Bone marrow (tissue), 2 donors: ENCODE measurements at places on chromosomes 4 and X.

DNA sequence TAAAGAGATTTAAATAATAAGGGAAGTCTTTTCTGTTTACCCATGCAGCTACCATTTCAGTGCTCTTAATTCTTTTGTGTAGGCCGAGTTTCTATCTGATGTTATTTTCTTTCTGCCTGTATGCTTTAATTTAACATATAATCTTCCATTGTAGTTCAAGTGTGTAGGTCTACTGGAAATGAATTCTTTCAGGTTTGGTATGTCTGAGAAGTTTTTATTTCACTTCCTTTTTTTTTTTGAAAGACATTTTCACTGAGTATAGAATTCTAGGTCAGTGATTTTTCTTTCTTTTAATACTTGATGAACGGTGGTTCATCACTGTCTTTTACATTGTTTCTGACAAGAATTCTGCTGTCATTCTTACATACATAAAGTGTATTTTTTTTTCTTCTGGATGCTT, 42.1 kb downstream of the VAMP7 start:
- no peak for DNase-seq

GRCh38 chr4:182391111-182391684, 148.0 kb downstream of the TENM3 start:
- no peak for DNase-seq

DNA sequence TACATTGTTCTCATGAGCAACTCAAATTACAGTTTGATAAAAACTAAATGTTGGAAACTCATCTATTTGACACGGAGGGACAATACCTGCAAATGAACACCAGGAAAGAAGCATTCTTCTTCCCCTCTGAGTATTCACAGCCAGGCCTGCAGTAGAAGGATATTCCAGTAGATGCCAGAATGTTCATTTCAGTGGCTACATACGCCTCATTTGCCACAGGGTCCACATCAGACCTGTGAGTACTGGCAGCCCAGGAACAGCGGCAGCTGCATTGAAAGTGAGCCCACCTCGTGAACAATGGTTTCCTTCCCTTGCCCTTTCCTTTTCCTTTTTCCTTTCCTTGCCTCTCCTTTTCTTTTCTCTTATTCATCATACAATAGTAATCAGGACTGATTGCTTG, 81.1 kb upstream of the NEIL3 start:
- no peak for DNase-seq

GRCh38 chrX:3046253-3047240, 5.3 kb downstream of the ARSF start:
- no peak for DNase-seq

GRCh38 chrX:43349363-43349762, 306.7 kb upstream of the MAOA start:
- DNase-seq = no peak

DNA sequence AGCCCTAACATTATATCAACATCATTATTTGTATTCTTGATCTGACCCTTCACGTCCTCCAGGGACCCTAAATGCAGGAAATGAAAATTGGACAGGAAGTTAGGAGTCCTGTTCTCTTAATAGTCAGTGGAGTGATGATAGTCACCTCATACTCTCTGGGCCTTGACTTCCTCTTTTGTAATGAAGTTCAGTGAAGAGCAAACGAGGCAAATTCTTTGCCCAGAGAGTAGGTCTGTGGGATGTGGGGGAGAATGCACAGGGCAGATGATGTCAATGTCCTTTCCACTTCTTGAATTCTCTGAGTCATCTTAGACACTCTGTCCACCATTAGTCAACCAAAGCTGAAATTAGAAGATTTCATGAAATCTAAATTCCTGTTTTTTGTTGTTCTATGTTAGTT, 17.1 kb upstream of the GPRIN3 start:
- DNase-seq = no peak

DNA sequence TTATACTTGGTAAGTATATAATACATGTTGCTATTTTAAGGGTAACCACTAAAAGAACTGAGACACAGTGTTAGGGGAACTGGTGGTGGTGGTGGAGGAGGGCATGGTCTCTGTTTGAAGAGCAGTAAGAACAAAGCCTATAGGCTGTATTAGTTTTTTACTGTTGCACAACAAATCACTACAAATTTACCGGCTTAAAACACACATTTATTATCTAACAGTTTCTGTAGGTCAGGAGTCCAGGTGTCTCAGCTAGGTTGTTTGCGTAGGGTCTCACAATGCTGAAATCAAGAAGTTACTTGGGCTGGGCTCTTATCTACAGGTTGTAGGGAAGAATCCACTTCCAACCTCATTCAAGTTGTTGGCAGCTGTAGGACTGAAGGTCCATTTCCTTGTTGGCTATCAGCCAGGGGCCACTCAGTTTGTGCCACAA, 52.6 kb downstream of the CASK start:
- no peak for DNase-seq

DNA sequence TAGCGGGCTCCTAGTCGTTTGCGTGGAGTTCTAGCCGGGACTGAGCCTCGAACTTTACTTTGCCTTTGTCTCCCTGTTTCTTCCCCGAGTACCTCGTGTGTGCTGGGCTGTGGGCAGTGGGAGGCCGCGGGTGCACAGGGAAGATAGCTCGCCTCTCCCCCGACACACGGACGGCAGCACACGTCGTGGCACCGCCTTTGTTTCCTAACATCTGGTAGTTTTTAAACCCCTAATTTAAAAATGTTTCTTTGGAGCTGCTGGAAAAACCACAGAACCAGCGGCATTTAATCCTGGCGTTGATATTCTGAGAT, 866 bp downstream of the RBM46 start:
- DNase-seq = no peak

DNA sequence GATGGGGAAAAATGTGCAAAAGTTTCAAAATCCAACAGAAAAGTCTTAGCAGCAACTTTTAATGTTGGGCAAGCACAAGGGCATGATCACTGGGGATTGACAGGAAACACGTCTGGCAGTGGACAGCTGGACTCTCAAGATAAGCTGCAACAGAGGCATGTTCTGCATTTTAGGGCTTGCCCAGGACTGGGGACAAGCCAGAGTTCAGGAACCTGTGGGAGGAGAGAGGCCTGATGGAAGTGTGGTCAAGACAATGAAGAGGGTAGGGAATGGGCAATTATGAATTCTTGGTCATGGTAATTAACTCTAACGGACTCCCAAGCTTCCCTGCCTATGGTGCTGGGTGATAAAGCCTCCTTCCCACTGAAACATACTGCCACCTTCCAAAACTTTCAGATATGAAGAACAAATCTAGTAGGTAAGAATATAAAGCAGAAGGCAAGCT, 48.4 kb downstream of the ANXA3 start:
- no peak for DNase-seq

GRCh38 chr4:77618383-77619241, 13.0 kb downstream of the CXCL13 start:
- peak; percentile 9 for DNase-seq

DNA sequence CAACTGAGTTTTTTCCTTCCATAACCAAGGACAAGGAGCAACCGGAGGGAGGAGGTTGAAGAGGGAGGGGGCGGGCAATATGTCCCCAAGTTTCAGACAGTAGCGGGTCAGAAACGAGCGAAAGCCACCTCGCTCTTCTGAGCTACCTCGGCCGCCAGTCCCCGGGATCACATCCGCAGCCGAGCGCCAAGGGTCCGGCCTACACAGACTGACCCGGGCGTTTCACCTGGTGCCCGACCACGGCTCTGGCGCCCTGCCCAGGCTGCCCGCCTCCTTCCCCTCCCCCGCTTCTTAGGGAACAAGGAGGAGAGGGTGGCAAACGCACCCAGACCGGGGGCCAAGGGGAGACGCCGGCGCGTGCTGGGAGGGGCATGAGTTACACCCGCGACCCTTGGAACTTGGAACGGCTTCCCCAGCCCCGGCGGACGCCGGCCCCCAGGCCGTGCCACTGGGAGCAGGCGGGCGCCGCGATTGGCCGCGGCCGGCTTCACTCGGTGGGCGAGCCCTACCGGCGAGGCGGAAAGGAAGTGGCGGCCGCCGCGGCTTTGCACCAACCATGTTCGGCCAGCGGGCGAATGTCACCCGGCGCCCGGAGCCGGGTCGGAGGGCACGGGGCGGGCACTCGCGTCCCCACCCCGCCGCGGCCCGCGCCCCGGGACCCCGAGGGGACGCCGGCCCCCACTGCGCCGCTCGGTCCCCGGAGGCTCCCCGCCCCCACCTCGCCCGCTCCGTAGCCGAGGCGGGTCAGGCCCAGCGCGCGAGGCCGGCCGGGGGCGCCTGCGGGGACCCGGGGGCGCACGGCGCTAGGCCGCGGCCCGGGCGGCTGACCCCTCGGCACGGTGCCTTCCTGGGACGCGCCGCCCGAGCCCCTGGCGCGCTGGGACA, 1.5 kb downstream of the IRF2 start:
- no peak for DNase-seq

DNA sequence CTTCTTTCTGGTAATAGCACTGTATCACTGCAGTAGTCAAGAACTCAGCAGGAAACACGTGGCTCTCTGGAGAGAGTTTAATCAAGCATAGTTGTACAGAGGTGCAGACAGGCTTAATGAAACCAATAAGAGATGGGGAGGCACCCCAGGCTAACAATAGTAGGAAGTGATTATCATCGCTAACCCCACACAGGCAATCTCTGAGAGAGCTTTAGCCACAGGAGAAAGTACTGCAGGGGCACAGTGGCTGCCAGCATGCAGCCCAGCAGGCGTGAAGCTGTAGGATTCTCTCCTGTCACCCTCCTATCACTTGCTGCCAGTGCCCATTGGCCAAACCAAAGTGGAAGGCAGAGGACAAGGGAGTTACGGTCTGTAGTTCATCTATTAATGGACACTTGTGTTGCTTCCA, 450.0 kb upstream of the RASGEF1B start:
- DNase-seq = no peak

DNA sequence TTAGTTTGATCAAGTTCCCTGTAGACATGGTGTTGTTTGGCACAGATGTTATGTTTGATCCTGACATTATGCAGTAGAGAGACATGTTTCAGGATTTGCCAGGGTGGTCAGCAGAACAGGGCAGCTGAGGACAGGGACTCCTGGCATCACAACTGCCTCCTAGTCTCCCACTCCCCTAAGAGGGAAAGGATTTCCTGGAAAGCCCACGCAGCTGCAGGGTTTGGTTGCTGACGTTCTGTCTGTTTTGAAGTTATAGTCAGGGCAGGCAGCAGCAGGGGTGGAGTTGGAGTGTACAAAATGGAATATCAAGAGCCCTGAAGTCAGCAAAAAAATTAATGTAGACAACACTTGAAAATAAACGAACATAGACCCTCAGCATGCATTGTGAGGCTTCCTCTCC, 125.4 kb downstream of the CPE start:
- DNase-seq = no peak

DNA sequence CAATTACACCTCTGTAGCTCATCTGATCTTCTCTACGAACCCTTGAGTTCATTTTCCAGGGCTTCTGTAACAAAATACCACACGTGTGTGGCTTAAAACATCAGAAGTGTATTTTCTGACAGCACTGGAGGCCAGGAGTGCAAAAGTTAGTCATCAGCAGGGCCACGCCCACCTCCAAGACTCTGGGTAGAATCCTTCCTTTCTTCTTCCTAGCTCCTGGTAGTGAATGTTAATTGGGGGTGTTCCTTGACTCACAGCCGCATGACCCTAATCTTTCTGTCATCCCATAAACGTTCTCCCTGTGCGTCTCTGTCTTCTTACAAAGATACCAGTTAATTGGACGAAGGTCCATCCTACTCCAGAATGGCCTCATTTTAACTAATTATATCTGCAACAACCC, 115.0 kb downstream of the TRIML1 start:
- DNase-seq = no peak

DNA sequence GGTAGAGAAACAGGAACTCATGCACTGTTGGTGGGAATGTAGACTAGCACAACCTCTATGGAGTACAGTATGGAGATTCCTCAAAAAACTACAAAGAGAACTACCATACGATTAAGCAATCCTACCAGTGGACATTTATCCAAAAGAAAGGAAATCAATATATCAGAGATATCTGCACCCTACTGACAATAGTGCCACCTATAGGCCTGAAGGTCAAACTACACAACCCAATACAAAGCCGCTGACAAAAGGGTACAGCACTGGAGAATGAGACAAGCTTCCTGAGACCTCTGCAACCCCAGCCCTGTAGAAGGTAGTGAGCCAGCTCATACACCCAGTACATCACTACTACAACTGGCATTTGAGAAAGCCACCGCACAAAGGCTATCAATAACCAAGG, 67.1 kb downstream of the CBR4 start:
- DNase-seq = no peak

DNA sequence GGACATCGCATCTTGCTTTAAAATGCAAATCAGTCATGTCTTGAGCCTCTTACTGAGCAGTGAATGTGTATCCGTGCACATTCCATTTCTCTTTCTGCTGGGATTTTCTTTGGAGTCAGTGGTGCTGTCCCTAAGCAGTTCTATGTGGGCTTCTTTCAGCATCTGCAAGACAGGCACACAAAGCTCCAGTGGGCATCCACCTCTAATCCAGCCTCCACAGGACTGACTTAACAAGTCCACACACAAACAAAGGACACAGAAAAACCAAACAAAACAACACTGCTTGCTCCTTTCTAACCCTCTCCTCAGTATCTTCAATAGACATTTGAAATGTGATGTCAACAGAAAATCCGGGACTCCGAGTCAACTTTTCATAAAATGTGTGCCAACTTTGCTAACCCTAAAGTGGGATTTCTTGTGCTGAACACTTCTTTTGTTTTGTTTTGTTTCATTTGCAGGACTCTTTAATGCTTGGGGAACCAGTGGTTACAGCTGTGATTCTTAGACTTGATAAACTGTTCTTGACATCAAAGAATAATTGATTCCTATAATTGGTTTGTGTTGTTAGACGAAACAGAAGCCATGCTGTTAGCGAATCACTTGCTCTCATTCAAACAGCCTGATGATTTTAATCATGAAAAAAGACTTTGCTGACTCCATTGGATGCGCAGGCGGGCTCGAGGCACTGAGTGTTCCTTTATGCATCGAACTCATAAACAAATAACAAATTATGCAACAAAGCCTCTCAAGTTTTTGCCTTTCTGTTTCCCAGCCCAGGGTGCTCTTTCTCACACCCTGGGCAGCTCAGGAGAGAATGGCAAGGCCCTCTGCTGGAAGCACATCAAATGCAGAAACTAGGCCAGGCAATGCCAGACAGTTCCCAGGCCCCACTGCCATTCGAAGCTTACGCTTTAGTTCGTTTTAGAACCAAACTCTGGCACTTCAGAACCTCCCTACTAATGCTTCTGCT, 20.1 kb downstream of the ETNPPL start:
- no peak for DNase-seq

- DNase-seq = no peak
These were observed 69.8 kb downstream of the TBL1X start for GRCh38 chrX:9534686-9535085.
